ENCODE measurements at places on chromosomes 2 and 18.

DNA sequence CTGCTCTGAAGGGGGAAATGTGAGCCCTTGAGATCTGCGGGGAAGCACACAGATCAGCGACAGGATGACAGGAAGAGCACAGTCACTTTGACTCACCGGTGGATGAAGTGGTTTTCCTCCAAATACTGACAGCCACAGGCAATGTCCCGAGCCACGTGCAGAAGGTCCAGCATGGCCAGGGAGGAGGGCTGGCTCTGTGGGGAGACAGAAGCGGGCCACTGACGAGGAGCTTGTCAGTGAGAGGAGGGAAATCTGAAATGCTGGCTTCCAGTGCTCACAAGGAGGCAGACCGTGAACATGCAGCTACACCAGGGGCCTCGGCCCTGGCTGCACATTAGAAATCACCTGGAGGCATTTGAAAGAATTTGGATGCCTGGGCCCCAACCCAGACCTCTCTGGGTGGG lies 98.7 kb downstream of the CLIP4 start:
- DNase-seq: no peak

GRCh38 chr2:163553601-163554000 lies 182.2 kb downstream of the FIGN start:
- DNase-seq: no peak

- no peak for DNase-seq
Observed at GRCh38 chr2:667332-667999, 9.7 kb downstream of the TMEM18 start.

DNA sequence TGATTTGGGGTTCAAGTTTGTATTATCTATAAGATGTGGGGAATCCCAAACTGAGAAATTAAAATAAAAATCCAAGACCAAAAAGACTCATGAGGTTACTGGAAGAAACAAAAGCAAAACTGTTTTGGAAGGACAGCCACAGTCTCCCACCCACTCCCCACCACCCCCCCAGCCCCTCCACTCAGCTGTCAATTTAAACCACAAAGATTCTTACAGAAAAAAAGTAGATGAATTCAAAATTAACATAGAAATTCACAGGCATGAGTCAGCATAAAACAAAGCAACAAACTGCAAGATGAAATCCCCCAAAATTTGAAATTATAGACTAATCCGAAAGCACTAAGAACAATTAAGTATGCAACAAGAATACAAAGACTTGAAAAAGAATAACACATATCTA lies 12.1 kb downstream of the MAP4K3 start:
- DNase-seq: no peak

GRCh38 chr2:162458240-162458639 lies 114.3 kb downstream of the GCA start:
- DNase-seq: no peak

Measured in GF-D8 (cell line).